SJSA1 (cell line): ENCODE measurements at places on chromosomes 7 and 10.

- DNase-seq: no peak
Measured at GRCh38 chr7:127536394-127536691, 49.1 kb downstream of the GCC1 start.

- DNase-seq: no peak
Measured at GRCh38 chr10:69281507-69282413, 3.5 kb downstream of the HK1 start.

- peak; percentile 62 for DNase-seq
Measured at GRCh38 chr7:101410743-101411507, 48.2 kb downstream of the COL26A1 start.

- DNase-seq: no peak
Measured at GRCh38 chr7:151251328-151251688, 2.8 kb upstream of the SMARCD3 start.

- peak; percentile 67 for DNase-seq
Measured at GRCh38 chr7:47818796-47819606, 129.3 kb downstream of the PKD1L1 start.
